ENCODE measurements at places on chromosomes 1 and 21. TPM values are rescaled to one million over a fixed set of nuclear protein-coding genes. Genes with fewer than 3 reads are reported as not detected.

CRYAA gene
- total RNA-seq = not detected

CDC14A gene
- total RNA-seq = 2.6 TPM

HFM1 gene
- total RNA-seq = not detected

OR14C36 gene
- not detected for total RNA-seq

CEP104 gene
- 12.3 TPM for total RNA-seq

FMO1 gene
- not detected for total RNA-seq

SCCPDH gene
- 48.8 TPM for total RNA-seq

FCRL6 gene
- not detected for total RNA-seq

NKAIN1 gene
- 0.98 TPM for total RNA-seq

DMBX1 gene
- 0.76 TPM for total RNA-seq

KDF1 gene
- not detected for total RNA-seq

ID3 gene
- 396 TPM for total RNA-seq

NFASC gene
- 2.2 TPM for total RNA-seq

BARHL2 gene
- total RNA-seq = not detected

CFAP57 gene
- 0.33 TPM for total RNA-seq

ZNF436 gene
- 5.4 TPM for total RNA-seq

RHEX gene
- not detected for total RNA-seq

AMY2A gene
- total RNA-seq = not detected

LAPTM5 gene
- 0.18 TPM for total RNA-seq

EPHA10 gene
- total RNA-seq = 0.91 TPM

All from A549 treated with CpdA at 1 μM for 4 hours (cell line).